Activated T-helper 1 cell treated with anti-CD3 and anti-CD28 coated beads, Interleukin-2, amount 50 U/mL, for 16 hours (primary cell): ENCODE measurements at places on chromosomes 7 and 10.

- DNase-seq, result no peak
These were observed at the start of gene SP8 for GRCh38 chr7:20786779-20787659. TSS of gene SP8 (minus strand) at chr7:20786886. CDS start at chr7:20786798, 88 bp downstream.

DNA sequence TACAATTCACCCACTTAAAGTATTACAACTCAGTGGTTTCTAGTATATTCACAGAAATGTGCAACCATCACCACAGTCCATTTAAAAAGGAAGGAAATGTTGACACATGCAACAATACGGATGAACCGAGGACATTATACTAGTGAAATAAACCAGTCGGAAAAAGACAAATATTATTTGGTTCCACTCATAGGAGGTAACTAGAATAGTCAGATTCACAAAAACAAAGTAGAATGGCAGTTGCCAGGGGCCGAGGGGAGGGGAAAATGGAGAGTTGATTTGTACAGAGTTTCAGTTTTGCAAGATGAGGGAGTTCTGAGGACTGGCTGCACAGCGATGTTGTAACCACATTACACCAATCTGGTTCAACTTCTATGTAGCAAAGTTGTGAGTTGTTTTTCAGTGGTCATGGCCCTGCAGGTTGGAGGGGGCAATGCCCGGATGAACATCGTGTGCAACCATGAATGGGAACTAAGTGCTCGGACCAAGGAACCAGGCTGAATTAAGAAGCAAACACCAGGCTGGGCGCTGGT is 17.6 kb upstream of the TNPO3 start:
- no peak for DNase-seq

DNA sequence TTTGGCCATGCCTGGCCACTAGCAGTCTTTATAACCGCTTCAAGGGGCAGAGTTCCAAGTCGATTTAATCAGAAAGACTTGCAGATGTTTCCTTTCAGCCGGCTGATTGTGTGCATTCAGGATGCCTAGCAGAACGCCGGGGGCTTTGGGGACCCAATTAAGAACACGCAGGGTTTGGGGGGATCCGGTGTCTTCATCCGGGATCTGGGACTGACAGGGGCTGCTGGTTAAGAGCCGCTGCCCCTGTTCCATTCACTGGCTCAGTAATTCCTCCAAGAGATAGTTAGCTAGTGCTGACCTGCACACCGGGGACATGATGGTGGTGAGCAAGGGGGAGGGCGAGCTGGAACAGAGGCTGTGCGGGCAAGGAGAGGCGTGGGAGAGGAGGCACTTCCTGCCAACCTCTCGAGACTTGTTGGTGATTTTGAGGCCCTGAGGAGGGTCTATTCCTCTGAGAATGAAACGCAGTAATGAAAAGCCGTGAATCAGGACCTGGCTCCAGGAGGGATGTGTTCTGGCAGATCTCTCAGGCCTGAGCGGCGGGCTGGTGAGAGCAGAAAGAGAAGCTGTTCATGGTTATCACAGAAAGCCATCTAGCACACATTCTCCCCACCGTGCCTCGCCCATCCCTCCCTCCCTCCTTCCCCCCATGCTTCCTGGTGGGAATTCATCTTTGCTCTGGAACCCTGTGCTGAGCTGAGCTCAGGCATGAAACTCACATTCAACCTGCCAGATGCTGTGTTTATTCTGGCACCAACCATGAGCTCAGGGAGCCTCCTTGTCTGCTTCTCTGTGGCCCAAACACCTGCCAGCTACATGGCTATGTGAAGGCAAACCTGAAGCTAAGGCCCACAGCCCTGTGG is 152.0 kb downstream of the CCDC3 start:
- DNase-seq, result no peak

GRCh38 chr7:126441745-126442144 is 811.0 kb downstream of the GRM8 start:
- no peak for DNase-seq

GRCh38 chr7:32143301-32143700 is 73.1 kb upstream of the PDE1C start:
- DNase-seq, result no peak

GRCh38 chr10:90642136-90642535 is 215.7 kb downstream of the HTR7 start:
- no peak for DNase-seq

DNA sequence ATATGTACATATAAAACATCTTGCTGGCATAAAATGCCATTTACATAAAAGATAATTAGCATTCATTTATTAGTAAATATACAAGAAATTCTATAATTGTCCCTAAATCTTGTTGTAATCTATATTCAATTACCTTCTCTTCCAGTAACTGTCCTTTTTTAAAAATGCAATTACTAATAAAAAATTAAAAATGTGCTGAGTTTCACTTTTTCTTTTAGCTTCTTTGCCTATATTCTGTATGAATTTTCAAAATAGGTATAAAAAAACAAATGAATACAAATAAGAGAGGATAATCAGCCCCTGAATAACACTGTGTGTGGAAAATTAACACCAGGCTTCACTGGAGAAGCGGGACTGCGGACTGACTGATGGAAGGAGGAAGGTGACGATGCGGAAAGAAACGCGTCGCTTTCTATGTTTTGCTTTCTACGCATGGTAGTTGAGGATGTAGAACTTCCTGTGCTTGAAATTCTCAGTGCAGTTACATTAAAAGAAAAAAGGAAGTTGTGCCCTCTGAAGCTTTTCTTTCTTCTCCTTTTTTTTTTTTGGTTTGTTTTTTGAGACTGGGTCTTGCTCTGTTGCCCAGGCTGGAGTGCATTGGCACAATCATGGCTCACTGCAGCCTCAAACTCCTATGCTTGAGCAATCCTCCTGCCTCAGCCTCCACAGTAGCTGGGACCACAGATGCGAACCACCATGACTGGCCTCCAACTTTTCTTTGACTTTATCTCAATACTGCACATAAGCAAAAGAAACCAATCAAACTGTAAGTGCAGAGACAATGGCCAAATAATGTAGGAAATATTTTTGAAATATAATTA is 7.4 kb upstream of the ZMYND11 start:
- no peak for DNase-seq

DNA sequence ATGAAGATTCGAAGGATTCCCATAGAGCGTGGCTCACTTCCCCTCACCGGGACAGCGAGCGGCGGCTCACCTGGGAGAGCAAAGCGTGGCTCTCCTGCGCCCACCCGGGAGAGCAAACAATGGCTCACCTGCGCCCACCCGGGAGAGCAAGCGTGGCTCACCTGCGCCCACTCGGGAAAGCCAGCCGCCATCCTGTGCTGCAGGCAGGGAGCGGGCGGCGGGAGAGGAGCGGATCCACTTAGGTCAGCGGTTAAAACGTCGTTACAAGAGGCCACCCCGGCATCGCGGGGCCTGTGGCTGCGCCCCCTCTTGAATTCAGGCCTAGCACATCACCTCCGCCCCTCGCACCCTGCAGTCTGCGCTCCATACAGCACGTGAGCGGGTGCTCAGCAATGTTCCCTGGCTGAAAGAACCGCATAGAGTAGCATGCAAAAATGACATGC is 461 bp upstream of the FIGNL1 start:
- no peak for DNase-seq

DNA sequence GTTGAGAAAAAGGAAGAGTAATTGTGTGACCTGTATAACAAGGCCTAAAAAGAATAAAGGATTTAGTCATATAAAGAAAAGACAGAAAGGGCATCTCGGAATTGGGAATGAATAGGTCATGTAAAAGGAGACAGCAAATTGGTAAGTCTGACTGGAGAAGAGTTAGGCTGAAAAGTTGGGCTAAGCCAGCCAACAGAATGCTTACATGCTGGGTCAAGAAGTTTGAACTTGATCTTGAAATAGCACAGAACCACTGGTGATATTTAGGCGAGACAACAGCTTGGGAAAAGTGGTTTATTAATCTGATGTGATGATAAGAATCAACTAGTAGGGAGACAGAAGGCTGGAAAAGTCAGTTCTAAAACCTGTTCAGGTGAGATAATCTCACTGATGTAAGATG is 4.8 kb downstream of the IDE start:
- DNase-seq, result no peak

DNA sequence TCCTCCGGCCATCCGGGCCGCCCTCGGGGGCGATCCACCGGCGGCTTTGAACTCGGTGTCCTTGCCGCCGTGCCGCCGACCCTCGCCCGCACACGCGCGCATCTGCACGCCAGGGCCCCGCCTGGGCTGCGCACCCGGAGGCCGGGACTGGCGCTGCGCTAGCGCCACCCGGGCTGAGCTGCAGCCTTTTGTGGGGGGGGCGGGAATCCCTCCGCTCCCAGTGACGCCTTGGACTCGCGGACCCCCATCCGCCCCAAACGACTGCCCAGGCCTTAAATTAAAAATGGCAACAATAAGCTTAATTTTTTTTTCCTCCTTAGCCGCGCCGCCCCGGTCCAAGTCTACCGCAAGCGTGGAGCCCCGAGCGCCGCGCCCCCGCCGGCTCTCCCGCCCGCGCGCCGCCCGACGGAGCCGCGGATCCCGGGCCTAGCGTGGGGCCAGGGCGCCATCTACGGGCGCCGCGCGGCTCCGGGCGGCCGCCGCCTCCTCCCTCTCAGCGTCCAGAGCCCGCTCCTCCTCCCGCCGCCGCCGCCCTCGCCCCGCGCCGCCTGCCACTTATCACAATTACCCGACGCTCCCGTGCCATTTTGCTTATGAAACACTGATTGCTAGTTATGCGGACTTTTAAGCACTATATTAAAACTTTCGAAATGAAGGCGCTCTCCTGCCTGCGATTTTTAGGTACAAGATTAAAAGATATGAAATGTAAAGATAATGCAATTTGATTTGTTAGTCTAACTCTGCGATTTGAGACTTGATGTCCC is 7.5 kb upstream of the EBF3 start:
- no peak for DNase-seq

DNA sequence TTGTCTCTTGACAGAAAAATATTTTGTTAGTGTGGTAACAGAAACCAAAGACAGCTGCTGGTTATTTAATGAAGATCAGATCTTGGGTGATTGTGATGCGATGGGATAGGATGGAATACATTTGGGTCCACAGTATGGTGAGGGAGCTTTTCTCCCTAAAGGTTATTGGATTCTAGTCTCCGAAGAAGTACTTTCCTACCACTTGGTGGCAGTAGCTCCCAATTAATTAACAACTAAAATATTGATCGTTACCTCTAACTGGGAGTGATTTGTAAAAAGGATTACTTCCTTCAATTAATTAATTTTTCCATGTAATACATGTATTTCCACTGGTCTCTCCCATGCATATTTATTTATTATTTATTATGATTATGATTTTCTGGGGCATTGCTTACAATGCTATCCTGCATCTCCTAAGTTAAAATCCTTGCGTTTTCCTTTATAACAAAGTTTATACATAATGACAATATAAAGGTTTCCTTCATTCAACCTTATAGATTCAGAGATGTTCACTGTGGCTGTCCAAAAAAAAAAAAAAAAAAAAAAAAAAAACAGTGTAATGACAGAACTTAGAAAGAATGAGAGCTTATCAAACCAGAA is 25.6 kb downstream of the TMEM196 start:
- no peak for DNase-seq
